ENCODE measurements at places on chromosomes 11 and 22.

DNA sequence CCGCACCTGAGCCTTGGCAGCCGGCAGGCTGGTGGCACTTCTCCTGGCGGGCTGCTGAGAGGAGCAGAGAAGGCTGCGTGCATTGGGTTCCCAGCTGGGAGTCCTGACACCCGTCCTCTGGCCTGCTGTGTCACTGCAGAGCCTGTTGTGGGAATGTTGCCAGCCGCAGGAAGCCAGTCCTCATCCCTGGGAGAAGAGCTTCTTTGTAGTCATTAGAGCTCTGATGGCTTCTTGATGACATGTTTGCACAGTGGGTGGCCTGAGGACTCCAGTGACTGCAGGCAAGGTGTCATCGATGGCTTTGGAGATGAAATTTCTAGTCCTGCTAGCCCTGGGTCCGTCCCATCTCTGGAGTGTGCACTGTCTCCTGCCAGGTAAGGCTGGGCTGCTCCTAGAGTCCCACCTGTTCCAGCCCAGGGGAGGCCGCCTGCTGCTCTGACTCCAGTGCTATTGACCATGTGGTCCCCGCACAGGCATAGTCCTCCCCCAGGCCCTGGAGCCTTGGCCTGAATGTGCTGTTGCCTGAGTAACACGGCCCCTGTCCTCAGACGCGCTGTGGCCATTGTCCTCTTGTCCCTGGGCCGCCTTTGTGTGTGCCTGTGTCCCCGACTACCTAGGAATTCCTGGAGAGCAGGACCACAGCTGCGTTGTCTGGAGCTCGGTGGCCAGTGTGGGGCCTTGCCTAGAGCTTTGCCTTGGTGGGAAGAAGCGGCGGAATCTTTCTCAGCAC, 129.2 kb downstream of the CACNA1I start:
- DNase-seq = no peak

DNA sequence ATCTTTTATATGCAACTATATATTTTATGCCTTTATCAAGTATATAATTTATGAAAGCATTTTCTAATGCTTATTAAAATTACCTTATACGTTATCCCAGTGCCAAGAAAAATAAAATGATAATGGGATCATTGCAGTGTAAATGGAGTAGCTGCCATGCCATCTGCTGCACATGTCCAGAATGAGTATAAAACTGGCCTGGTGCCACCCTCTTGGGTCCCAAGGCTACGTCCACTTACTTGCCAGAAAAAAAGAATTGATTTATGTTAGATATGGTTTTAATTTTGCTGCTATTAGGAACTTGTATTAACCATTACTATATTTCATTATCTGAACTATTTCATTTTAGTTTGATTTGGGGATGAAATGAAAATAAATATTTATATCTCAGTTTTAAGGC, 1127.1 kb upstream of the CNTN5 start:
- no peak for DNase-seq

GRCh38 chr22:27795696-27796517, 5.6 kb downstream of the MN1 start:
- no peak for DNase-seq

DNA sequence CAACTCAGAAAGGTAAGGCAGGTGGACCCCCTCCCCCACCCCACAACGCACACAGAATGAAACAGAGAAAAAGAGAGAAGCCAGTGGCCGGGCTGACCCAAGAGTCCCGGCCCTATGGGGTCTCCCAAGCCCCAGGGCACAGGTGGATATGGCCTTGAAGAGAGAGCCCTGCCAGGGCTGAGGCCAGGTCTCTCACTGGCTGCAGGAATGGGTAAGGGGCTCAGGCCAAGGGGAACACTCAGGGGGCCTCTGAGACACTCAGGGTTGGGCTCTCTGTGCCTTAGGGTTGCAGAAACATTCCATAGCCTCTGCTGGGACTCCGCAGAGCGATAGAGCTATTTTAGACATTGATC, 98.0 kb downstream of the PDE2A start:
- no peak for DNase-seq

GRCh38 chr11:122808478-122808869, 29.8 kb upstream of the CRTAM start:
- DNase-seq = no peak

GRCh38 chr22:46025973-46026898, 49.3 kb upstream of the WNT7B start:
- DNase-seq = no peak

Data from stimulated activated CD8-positive, alpha-beta memory T cell treated with anti-CD3 and anti-CD28 coated beads, Interleukin-15, amount 100 ng/mL, for 4 hours (primary cell).